Stimulated activated CD8-positive, alpha-beta memory T cell treated with anti-CD3 and anti-CD28 coated beads, Interleukin-7, amount 100 ng/mL, for 1 hour (primary cell): ENCODE measurements at places on chromosomes 16 and 17.
A peak's percentile ranks its signal among the peaks of the same experiment; 100 is the strongest.

- no peak for DNase-seq
Observed at GRCh38 chr17:33895491-33895890, 359.6 kb upstream of the CCL2 start.

DNA sequence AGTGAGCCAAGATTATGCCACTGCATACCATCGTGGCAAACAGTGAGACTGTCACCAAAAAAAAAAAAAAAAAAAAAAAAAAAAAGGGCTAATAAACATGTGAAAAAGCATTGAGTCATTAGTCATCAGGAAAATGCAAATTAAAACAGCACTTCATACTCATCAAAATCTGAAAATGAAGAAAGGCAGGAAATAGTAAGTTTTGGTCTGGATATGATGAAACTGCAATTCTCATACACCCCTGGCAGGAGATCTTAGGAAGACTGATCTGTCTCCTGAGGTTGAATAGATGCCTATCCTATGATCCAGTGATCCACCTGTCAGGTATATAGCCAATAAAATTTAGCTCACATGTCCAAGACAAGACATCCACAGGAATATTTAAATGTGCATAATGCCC is 212.7 kb downstream of the CPPED1 start:
- no peak for DNase-seq

DNA sequence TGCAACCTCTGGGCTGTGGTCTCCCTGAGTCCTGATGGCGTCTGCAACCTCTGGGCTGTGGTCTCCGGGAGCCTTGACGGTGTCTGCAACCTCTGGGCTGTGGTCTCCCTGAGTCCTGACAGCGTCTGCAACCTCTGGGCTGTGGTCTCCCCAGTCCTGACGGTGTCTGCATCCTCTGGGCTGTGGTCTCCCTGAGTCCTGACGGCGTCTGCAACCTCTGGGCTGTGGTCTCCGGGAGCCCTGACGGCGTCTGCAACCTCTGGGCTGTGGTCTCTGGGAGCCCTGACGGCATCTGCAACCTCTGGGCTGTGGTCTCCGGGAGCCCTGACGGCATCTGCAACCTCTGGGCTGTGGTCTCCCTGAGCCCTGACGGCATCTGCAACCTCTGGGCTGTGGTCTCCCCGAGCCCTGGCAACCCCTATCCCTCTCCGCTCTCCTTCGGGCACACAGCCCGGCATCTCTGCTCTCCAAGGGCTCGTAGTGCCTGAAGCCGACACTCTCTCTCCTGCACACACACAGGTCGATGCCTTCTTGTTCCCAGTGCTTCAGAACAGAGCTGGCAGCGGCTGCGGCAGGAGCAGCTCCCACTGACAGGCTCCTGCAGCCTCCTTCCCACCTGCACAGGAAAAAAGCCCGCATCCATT is 45.6 kb downstream of the METRNL start:
- DNase-seq: no peak

- DNase-seq: no peak
Observed at GRCh38 chr17:36812762-36813161, 124.5 kb upstream of the LHX1 start.

GRCh38 chr16:14344292-14344691 is 273.2 kb downstream of the MRTFB start:
- no peak for DNase-seq

- DNase-seq: no peak
Observed at GRCh38 chr16:74438492-74438979, 17.3 kb upstream of the CLEC18B start.

GRCh38 chr17:5431949-5432556 is 6.9 kb downstream of the C1QBP start:
- DNase-seq: no peak

DNA sequence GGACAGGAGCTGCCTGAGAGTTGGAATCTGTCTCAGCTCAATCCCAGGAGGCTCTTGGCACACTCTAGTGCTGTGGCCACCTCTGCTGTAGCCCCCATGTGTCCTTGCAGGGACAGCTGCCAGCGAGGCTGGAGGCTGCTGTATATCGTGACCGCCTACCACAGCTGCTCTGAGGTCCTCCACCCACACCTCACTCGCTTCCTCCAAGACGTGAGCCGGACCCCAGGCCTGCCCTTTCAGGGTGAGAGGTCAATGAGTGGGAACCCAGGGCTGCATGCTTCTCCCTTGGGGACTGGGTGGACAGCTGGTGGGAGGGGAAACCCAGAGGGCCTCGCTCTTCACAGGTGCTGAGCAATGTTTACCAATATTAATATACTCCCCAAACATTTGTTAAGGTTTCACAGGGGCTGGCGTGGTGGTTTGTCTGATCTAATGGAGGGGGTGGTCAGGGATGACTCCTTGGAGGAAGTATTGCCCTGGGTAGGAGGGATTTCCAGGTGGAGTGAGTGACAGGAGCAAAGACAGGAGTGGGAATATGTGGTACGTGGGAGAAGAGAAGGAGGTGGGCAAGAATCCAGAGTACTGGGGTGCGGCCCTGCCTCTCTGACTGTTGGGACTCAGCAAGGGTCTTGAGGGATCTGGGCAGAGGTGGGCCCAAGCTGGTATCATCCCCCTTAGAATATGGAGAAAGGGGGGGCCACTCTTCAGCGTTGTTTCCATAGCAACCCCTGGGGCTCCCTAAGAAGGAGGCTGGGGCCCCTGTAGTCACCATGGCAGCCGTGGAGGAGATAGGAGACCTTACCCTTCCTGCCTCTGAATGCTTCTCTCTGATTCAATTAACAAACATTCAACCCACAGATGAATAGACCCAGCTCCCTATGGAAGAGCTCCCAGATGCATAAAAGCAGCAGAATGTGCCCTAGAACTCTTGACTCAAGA is 22.2 kb upstream of the ALKBH5 start:
- DNase-seq: no peak

DNA sequence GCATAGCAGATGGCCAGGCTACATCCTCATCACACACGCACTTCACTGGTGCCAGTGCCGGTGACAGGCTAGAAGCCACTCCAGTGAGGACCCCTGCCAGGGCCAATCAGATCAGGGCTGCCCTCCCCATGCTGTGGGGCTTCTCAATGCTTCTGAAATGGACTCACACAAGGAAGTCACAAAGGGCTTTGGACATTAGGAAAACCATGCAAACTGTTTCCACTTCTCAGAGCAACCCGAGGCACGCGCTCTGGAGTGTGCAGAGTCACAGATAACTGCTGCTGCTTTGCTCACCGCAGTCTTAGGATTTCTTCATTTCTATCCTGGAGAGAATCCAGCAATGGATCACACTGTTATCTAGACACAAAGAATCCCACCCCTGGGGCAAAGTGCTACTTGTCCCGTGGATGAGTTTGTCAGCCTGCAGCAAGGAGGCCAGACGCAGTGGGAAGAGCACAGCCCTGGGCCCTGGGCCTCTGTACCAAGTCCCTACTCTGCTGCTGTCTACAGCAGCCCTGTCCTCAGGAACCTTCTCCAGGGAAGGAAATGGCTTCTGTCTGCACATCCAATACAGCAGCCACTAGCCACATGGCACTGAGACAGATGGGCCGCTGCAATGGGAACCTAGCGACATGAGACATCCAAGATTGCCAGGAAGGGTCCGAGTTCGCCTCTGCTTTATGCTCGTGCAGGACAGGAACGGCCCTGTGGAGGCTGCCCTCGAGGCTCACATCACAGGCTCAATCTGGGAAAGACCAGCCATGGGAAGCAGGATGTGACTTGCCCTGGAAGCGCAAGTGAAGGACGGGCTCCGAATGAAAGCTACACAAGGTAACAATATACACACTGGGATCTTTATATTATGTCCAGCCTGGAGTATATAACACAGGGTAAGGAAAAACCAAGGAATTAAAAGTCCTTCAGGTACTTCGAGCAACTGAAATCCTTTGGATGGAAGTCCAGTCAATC is 169.3 kb downstream of the ZFHX3 start:
- DNase-seq: no peak

DNA sequence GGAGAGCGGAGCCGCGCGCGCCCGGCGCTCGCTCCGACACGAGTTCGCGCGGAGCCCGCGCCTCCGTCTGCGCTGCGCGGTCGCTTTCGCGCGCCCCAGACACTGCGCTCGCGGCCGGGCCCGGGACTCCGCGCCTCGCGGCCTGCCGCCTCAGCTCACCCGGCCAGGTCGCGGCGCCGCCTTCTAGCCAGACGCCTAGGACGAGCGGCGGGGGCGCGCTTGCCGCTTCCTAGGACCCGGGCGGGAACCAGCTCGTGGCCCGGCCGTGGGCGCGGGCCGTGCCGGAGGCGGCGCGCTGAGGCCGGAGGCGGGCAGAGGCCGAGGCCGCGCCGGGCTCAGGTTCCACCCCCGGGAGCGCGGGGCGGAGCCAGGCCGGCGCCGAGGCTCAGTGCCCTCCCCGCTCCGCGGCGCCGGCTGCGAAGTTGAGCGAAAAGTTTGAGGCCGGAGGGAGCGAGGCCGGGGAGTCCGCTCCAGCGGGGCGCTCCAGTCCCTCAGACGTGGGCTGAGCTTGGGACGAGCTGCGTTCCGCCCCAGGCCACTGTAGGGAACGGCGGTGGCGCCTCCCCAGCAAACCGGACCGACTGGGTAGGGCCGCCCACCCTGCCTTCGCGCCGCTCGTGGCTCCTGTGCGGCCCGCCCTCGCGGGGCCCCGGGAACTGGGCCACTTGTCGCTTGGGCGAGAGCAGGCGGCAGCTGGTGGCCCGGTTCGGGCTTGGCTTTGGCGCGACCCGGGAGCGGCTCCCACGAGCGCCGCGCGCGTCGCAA is at the start of gene SPHK1:
TSS of gene SPHK1 (plus strand) at position 388 of the 765 bp plus-strand sequence. CDS start 1,036 bp downstream, outside the sequence.
- DNase-seq: peak; percentile 38

GRCh38 chr16:55240888-55241287 is 83.1 kb upstream of the IRX6 start:
- no peak for DNase-seq

- DNase-seq: no peak
Observed at GRCh38 chr17:50102164-50102991, 7.2 kb downstream of the PDK2 start.

DNA sequence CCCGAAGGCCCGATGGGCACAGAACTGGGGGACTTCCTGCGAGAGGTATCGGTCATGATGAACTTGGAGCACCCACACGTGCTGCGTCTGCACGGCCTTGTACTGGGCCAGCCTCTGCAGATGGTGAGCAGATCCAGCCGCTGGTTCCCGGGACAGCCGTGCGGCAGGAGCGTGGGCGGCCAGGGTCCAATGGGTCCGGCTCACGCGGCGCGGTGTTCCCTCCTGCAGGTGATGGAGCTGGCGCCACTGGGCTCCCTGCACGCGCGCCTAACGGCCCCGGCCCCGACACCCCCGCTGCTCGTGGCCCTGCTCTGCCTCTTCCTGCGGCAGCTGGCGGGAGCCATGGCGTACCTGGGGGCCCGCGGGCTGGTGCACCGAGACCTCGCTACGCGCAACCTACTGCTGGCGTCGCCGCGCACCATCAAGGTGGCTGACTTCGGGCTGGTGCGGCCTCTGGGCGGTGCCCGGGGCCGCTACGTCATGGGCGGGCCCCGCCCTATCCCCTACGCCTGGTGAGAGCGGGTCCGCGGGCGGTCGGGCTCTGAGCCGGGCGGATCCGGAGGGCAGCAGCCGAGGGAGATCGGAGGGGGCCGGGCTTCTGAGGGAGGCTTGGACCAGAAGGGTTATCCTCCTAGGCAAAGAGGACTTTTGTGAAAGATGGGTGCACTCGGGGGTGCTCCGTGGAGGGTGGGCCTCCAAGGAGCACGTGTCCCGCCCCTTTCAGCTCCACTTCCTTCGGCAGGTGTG is 3.0 kb downstream of the TNK1 start:
- DNase-seq: peak; percentile 50

DNA sequence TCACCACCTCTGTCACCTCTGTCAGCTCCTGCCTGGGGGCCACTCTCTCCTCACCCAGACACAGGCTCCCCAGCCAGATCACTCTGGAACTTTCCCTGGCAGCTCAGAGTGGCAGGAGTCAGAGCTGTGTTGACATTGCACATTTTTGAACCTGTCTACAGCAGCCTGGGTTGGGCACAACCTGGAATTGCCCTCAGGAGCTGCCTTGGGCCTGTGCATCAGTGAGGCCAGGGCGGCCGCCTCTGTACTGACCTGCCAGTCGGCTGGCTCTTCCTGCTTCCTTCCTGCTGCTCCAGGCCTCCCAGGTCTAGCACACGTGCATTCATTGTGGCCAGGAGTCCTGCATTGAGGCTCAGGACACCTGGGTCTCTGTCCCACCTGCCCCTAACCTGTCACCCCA is 14.2 kb upstream of the TMEM11 start:
- no peak for DNase-seq

- DNase-seq: no peak
Observed at GRCh38 chr16:80717611-80718010, 86.8 kb downstream of the CDYL2 start.

- DNase-seq: no peak
Observed at GRCh38 chr16:23502466-23502865, 7.8 kb downstream of the GGA2 start.

- no peak for DNase-seq
Observed at GRCh38 chr16:80807906-80808305, 3.5 kb upstream of the CDYL2 start.

DNA sequence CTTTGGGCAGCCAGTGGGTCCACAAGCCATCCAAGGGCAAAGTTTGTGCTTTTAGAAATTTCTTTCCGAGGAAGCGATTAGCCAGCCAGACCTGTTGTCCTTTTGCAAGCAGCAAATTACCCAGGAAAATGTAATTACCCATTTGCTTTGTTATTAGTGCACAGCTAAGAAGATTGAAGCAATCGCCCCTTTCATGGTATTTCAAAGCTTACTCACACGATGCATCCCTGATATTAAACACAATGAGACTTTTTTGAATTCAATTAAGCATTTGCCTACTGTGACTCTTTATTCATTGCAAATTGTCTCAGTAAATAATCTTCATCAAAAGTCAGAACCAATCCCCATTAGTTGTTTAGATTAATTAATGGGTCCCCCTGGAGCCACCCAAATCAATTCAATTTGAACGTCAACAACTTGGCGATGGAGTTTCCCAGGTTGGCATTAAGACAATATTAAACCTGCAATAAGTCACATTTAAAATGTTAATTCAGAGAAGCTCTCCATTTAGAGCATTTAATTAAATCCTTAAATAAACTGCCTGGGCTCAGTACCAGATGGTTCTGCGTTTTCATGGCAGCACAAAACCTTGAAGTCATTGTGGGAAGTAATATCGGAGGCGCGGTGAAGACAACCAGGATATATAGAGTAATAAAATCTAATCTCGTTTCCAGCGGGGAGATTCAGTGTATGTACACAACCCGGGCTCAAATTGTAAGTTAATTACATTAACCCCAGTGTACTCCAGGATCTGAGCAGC is 366.2 kb upstream of the TNRC6C start:
- DNase-seq: no peak

GRCh38 chr16:69217433-69217832 is 30.5 kb downstream of the SNTB2 start:
- DNase-seq: no peak

DNA sequence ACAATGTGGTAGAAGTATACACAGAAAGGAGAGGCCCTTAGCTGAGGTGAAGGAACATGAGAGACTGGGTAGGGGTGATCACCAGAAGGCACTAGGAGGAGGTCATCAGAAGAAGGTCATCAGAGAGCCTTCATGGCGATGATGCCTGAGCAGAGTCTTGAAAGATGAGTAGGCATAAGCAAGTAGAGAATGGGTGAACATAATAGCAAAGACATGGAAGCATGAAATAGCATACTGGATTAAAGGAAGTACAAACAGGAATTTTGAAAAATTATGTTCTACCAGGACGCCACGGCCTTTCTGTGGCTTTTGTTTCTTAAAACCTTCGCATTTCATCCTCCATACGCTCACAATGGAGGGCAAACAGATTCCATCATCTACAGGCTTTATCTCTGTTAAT is 2.9 kb downstream of the IKZF3 start:
- no peak for DNase-seq

GRCh38 chr16:12184419-12184917 is 207.9 kb downstream of the SNX29 start:
- no peak for DNase-seq

GRCh38 chr16:2763173-2763572 is 10.7 kb downstream of the SRRM2 start:
- DNase-seq: no peak

- DNase-seq: no peak
Observed at GRCh38 chr17:4850246-4850645, 17.1 kb downstream of the MINK1 start.
